ENCODE measurements at places on chromosomes 2 and 18.

- DNase-seq = no peak
Observed at GRCh38 chr2:17538022-17538843, 2.3 kb upstream of the VSNL1 start.

- DNase-seq = no peak
Observed at GRCh38 chr2:217286833-217287232, 427.0 kb upstream of the TNP1 start.

GRCh38 chr2:85706599-85707296 is 12.6 kb downstream of the GNLY start:
- DNase-seq = no peak

DNA sequence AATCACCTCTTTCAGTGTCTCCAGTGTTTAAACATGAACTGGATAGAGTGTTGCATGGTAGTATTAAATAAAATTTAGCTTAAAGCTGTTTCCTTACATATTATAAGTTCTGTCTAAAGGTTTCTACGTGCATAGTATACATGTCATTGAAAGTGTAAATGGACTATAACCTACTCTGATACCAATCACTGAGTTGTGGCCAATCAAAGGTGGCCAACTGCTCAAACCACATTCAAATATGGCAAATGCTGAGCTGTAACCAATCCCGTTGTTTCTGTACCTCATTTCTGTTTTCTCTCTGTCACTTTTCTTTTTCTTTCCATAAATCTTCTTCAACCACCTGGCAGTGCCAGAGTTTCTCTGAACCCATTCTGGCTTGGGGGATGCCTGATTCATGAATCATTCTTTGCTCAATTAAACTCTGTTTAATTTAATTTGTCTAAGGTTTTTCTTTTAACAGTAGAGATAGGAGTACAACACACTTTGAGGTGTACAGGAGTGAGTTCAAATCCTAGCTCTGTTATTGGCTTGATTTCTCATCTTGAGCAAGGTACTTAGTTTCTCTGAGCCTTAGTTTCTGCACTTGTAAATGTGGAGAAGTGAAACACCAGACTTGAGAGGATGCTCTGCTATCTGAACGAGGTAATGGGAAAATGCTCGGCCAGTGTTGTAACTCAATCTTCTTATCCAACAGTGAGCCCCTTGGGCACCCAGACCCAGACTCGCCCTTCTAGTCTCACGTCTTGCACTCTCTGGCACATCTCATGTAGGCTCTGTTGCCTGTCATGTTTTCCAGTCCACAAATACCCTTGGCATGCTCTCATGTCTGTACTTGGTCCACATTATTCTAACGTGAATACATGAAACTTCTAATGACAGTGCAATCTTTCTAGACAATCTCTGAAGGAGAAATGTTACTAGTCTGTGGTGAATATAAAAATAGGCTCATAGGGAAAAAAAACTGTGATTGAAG is 228.0 kb downstream of the PIK3C3 start:
- no peak for DNase-seq

DNA sequence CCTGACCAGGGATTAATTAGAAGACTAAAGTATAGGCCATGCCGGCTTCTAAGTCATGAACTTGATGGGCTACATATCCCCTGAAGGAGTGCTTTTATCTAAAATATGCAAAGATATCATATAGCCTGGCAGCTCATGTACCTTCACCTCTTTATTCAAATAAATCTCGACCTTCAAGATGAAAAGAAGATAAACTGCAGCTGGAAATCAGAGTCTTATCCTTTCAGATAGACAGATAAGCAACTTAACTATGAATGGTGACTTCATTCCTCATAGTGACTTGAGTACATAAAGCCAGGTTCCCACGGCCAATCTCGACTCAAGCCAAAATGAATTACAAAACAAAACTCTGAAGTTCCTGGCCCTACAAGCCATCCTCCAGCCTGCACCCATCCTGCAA is 165.3 kb upstream of the KLHL29 start:
- no peak for DNase-seq

- no peak for DNase-seq
Observed at GRCh38 chr2:37338933-37339332, 5.5 kb upstream of the QPCT start.

- no peak for DNase-seq
Observed at GRCh38 chr2:115807276-115807675, 1364.8 kb downstream of the DPP10 start.

GRCh38 chr2:23757686-23758433 is 169.1 kb downstream of the ATAD2B start:
- no peak for DNase-seq

DNA sequence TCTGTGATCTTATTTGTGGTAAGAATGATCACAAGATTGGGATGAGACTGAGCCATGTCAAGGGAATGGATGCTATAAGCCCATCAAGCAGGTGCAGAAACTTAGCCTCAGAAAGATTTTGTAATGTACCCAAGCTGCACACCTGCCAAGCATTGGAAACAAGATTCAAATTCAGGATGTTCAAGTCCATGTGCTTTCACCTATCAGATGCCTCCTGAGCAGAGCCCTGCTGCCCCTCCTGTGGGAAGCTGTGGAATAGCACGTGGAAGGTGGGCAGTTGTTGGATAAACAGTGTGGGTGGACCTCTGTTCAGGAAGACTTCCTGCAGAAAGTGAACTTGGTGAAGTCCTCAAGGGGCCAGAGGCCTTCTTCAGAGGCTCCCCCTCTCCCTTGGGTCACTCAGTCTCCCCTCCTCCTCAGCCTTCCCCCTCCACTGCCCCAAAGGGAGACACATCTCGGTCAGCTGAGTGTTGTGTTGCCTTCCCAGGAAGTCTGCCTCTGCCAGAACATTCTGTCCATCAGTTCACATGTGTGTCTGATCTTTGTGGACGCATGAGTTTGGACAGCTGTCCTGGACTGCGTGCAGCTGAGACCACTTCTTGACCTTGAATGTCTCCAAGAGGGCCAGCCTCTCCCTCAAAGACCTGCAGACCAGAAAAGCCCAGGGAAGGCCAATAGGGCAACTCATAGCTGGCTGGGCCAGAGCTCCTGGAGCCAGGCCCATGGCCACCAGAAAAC is 186.1 kb downstream of the INHBB start:
- no peak for DNase-seq

DNA sequence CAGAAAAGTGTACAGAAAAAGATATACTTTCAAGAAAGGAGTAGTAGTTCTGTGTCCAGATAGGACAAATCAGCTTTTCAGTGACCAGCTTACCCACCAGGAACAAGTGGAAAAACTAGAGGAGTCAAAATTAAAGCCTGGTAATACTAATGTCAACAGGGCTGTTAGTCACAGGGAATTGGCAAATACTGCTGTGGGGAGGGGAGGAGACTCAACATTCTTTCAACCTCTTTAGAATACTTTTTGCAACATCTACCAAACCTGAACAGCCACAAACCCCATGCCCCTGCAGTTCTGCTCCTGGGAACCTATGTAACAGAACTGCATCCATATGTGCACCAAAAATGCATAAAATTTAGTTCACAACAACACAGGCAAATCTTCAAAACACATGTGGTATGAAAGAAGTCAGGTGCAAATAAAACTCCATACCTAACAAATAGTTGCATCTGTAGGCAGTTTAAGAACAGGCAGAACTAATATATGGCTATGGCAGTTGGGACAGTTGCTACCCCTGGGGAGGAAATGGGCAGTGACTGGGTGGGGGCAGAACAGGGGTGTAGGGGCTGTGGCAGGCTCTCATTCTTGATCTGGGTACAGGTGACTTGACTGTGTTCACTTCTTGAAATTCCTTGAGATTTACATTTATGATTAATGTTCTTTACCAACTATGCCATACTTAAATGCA is 9.7 kb downstream of the CMPK2 start:
- no peak for DNase-seq

GRCh38 chr2:82811946-82812345 is 1647.1 kb downstream of the SUCLG1 start:
- DNase-seq = no peak

DNA sequence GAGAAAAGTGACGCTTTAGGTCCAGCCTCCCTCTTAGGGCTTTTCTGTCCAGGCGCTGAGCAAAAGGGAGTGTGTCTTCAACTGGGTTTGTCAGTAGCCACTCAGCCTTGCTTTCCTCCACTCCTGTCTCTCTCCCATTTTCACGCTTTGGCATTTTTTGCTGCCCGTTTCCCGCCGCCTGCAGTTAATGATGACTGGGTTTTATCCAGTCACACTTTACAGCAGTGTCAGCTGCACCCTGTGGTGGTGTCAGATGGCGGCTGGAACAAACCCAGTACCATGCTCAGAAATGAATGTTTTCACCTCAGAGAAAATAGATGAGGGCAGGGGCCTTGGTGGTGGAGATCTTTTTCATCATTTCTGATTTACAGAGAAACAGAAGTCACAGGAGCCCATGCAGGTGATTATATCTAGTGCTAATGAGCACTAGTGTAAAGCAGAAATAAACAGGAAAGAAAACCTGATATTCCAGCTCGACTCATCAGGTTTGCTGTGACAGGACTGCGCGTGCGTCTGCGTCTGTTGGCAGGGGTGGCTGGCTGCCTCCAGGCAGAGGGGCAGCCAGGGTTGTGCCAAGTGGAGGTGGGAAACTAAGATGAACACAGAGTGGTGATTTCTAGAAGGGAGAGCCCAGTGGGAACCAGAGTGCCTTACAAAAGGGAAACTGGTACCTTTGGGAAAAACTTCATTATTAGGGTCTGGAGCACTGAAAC is 139.9 kb downstream of the TANC1 start:
- no peak for DNase-seq
